GM13976 (cell line): ENCODE measurements at places on chromosomes 16 and 17.
A peak's percentile ranks its signal among the peaks of the same experiment; 100 is the strongest.

- DNase-seq, result no peak
These were observed 14.6 kb downstream of the NUDT7 start for GRCh38 chr16:77736879-77737278.

DNA sequence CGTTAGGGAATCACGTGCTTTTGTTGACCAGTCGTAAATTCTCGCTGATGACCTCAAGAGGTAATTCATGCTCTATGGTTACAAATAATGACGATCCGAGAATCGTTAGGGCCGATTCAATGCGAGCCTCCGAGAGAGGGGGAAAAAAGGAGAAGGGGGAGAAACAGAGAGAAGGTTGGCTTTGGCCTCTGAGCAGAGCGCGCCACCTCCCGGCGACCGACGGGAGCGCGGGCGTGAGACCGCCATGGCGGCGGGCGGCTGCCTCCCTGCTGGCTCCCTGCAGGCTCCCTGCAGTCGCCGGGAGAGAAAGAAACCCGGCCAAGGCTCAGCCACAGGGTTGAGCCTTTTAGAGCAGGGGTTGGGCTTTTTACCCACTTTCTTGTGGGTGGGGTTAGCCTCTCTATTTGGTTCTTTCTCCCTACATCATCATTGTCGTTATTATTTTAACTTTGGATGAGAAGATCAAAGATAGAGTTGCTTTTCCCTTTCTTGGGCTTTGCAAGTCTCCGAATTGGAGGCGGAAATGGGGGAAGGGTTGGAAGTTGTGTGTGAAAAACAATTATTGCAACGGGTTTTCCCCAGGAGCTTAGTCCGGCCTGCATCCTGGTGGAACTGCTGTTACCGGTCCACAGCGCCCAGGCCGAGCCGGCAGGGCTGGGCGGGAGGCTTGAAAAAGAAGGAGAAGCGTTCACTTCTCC is 410 bp upstream of the HOXB5 start:
- peak; percentile 92 for DNase-seq

GRCh38 chr17:47267354-47267828 is 13.8 kb downstream of the ITGB3 start:
- no peak for DNase-seq

- DNase-seq, result peak; percentile 73
These were observed 47.0 kb upstream of the AMZ2 start for GRCh38 chr17:68200689-68201417.

DNA sequence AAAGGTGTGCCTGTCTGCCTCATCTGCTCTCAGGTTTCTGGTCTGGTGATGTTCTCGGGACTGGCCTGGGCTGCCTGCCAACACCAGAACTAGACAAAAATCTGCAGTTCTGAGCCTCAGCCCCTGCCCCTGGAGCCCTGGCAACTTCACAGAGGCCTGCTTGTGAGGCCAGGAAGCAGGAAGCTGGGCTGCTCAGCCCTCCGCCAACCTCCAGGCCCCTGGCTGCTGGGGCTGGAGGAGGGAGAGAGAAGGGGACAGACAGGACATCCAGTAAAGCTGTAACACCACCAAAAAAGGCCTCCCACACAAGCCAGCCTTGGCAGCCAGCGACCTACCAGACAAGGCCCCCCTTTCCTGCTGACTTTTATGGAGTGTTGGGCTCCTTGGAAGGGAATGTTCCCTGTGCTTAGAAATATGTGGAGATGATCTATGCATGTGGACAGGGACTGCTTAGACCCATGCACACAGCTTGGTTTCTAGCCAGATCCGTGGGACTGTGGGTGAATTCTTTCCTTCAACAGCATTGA is 157.6 kb downstream of the XYLT1 start:
- DNase-seq, result no peak

DNA sequence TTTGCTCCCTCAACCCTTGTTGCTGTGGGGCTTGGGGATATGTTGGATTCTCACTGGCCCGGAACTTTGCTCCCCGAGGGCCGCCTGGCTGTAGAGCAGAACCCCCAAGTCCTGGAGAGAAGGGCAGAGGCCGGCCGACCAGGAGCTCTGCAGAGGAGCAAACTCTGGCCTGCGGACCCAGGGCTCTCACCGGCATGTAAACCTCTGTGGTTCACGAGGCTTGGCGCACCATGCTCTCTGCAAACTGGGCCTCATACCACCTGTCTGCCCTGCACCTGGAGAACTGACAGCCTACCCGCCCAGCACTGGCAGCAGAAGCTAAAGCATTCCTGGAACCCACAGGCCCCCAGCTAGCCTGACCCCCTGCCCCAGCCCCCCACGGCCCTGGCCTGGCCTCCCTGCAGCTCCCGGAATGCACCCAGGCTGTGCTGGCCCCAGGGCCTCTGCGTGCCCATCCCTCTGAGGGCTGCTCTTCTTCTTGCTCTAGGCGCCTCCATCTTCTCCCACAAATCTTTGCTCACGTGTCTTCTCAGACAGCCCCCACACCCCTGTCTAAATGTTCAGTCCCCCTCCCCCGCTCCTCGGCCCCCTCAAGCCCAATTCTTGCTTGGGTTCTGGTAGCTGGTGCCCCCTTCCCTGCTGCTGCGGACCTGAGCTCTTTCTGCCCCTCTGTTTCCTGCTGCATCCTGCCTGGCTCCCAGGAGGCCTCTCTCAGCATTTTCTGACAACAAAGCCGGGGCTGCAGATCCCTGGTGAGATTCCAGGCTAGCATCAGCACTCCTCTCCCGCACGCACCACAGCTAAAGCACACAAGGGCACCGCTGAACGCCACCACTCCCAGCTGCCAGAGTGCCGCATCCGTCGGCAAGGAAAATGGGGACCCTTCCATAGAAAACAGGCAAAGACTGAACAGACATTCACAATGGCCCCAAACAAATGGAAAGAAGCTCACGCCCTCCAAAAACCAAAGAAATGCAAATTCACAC is 23.3 kb downstream of the ACTG1 start:
- no peak for DNase-seq

DNA sequence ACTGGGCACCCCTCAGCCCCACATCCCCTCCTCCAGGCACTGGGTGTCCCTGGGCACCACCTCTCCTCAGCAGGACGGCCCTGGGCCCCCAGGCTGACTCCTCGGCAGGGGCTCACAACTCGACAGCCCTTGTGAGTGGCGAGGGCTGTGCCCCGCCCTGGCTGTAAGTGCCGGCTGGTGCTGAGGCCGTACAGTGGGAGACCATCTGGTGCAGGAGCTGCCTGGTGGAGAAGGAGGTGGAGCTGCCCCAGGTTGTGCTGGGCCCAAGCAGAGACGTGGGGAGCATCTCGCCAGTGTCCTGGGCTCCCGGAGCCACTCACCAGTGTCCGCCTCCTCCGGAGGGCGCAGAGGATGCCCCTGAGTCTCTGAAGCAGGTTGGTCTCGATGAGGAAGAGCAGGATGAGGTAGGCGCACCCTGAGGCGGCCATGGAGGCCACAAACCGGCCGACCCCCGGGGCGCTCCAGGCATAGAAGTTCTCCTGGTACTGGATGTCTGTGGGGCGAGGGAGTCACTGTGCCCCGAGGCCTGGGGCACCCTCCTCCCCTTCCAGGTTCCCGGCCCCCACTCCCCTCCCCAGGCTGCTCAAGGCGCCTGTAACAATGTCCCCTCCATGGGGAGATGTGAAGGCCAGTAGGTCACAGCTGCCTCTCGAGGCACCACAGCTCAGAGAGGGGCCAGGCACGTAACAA is 15.1 kb upstream of the RNPS1 start:
- no peak for DNase-seq

DNA sequence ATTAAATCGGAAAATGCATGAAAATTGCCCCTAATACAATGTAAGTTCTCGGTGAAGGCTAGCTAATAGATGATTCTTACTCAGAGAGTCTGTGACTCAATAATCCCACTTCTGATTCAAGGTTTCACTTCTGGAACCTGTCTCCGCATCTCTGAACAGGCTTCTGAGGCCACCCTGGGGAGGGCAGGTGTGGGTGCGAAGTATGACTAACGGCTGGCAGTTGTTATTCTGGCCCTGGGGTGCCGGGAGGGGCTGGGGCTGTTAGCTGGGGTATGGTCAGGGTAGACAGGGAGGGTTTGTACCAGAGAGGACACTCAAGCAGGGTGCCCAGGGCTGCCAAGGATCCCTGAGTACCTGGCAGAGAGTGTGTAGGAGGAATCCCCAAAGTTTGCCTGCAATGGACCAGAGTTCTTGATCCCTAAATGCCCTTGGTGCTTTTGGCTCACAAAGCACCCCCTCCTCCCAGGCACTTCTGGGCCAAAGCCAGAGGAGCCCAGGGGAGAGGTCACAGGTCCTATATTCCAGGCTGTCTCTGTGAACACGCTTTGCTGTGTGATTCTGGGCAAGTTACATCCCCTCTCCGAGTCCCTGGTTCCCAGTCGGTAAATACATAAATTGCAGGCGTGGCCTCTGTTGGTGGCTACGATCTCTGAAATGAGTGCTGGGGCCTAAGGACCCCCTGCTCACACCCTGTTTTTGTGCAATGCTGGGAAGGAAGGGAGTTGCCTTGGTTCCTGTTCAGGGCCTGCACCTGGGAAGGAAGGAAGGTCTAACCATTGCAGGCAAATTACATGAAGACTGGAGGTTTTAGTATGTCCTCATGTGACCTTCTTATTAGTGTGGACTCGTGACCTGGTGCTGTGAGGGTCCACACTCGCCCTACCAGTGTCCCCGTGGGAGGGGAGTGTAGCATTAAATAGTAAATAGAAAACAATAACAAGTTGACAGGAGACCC is 49.9 kb upstream of the CPNE2 start:
- peak; percentile 86 for DNase-seq

DNA sequence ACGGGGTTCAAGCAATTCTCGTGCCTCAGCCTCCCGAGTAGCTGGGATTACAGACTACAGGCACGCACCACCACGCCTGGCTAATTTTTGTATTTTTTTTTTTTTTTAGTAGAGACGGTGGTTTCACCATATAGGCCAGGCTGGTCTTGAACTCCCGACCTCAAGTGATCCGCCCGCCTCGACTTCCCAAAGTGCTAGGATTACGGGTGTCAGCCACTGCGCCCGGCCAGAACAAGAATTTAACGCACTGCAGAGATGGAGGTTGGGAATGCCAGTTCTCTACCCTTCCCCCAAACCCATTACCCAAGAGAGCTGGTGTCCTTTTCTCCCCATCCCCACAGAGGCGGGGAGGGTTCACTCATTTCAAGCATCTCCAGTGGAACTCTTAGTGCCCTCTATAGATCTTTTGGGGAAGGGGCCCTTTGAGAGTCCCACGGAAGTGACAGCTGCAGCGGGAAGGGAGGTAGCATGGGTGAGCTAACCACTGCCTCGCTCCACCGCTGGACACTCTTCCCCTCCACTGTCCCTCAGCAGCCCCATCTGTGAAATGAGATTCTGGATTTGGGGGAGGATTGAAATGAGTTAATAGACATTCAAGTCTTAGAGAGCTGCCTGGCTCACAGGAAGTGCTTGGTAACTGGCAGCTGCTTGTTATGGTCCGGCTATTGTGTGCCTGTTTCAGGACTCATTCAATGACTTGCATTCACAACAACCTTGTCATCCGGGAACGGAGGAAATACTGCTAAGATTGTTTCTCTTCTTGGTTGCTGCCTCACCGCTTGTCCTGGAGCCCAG is 3.5 kb upstream of the UBALD2 start:
- peak; percentile 48 for DNase-seq

DNA sequence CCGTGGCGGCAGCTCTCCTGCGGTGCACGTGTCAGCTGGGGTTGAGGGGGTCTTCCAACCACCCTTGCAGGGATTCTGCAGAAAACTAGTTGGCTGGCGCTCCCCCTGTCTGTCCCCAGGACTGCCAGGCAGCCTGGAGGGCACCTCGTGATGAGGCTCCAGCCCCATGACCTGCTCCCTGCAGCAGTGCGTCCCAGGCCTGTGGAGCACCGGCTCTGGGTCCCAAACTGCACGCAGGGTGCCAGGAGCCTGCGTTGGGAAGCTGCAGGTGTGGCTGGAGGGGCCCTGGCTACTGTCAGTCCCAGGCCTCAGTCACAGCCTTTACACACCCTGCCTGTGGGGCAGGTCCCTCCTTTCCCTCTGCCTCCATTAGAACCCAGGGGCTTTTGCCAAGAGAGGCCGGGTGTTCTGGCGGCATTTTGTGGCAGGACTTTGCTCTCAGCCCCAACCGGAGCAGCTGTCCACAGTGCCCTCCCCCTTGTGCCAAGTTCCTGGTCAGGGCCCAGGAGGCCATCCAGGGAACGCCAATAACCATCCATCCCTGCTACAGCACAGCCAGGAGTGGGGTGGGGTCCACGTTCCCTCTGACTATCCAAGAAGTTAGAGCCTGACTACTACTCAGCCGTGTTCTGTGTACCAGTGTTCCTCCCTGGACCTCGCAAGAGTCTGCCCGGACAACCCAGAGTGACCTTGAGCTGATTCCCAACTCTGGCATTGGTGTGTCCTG is 9.2 kb downstream of the CHMP6 start:
- peak; percentile 30 for DNase-seq

GRCh38 chr17:56172517-56172982 is 19.3 kb downstream of the ANKFN1 start:
- DNase-seq, result no peak

GRCh38 chr17:50169121-50169764 is 3.4 kb downstream of the SGCA start:
- DNase-seq, result peak; percentile 86

GRCh38 chr17:82120148-82120547 is 22.1 kb upstream of the FASN start:
- DNase-seq, result no peak

DNA sequence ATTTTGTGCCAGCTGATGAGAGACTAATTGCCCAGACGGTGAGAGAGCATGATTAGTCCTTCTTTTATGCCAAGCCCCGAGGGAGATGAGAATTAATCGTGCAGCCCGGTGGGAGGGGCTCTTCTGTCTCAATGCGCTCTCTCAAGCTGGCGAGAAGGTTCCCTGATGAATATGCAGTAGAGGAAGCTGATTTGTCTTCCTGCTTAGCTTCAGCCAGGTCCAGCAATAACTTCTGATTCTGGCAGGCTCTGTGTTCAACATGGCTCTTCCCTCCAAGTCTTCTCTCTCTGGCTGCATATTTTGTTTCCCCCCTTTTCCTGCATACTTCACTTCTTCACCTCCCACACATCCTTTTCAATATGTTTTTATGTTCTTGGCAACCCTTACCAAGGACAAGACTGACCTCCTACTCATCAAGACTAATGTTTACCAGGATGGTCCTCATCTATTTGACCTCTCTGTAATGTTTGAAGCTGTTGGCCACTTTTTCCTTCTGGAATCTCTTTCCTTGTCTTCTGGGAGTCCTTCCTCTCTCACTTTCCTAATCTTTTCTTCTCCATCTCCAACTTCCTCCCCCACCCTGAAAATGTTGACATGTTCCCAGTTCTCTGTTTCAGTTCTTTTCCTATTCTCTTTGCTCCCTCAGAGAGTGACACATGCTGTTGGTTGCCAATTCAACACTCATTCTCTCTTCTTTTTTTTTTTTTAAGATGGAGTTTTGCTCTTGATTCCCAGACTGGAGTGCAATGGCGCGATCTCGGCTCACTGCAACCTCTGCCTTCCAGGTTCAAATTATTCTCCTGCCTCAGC is 33.1 kb downstream of the ARL4D start:
- DNase-seq, result no peak

DNA sequence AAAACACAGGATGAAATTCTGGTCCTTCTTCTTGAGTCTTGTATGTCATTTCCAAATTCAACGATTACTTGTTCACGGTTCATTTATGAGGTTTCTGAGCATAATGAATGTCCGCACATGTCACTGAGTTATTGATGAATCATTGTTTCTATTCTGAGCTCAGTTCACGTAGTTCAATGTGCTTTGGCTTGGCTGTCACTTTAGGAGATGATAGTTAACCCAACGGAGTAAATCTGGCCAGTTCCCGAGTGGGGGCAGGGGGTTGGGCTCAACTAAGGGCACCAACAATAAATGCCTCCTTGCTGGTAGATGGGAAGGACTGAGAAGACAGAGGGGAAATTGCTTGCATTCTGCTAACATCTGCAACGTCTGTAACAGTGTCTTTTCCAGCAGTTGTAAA is 239.4 kb upstream of the HSBP1 start:
- no peak for DNase-seq

- DNase-seq, result no peak
These were observed 11.0 kb downstream of the KRT32 start for GRCh38 chr17:41456204-41456603.

- no peak for DNase-seq
These were observed 20.2 kb upstream of the UMOD start for GRCh38 chr16:20372701-20373100.
